Central memory CD4-positive, alpha-beta T cell (primary cell): ENCODE measurements at places on chromosomes 12 and 14.

- no peak for DNase-seq
These were observed 182.3 kb downstream of the NPAS3 start for GRCh38 chr14:33120966-33121365.

DNA sequence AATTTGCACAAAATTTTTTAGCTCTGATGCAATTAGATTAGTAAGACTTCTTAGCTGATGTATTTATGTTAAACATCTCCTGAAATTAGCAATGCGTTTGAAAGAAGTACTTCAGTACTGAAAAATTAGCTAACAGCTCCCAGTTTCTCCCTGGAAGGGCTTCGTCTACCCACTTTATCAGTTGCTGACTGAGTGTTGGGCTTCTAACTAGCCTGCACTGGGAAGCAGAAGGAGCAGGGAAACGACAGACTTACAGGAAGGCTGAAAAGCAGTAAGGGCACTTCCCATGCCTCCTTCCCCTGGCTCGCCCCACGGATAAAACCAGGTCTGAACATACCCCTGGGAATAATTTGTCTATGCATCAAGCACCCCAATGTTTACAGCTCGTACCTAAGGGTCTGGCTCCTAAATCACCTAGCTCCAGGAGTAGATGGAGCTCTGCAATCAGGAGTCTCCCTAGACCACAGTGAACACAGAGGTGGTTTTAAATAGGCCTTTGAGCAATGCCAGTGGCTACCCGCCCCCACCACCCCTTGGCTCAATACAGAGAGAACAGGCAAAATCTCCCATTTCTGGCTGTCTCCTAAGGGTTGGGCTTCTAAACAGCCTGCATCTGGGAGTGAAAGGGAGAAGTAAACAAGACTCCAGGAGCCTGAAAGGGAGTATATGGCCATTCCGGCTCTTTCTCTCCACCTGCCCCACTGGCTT is 23.7 kb downstream of the A2M start:
- DNase-seq, result no peak

- DNase-seq, result no peak
These were observed 87.9 kb upstream of the MDGA2 start for GRCh38 chr14:47763188-47763854.

- DNase-seq, result peak; percentile 53
These were observed 2.4 kb downstream of the WASHC3 start for GRCh38 chr12:102059343-102059742.

GRCh38 chr12:99847936-99848335 is 136.8 kb downstream of the ANKS1B start:
- DNase-seq, result no peak

GRCh38 chr14:36208690-36209278 is 32.3 kb upstream of the PTCSC3 start:
- DNase-seq, result no peak

GRCh38 chr12:130977743-130978095 is 24.0 kb downstream of the ADGRD1 start:
- DNase-seq, result no peak

- DNase-seq, result no peak
These were observed 75.5 kb downstream of the TMEM116 start for GRCh38 chr12:111937429-111937828.

DNA sequence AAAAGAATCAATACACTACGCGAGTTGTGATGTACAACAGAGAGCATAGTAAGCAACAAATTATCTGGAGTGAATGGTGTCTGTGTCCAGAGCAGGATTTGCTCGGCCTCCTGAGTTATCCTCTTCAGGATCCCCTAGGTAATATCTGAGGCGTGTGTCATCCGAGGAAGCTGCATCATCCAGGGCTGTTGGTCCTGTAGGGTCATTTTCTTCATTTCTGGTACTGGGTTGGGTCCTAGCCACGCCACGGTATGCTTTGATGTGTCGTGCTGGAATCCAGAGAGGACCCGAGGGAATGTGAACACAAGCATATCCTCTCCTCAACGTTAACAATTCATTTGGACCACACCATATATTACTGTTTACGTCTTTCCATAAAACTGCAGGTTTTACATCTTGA is 19.0 kb upstream of the CLEC4E start:
- no peak for DNase-seq

DNA sequence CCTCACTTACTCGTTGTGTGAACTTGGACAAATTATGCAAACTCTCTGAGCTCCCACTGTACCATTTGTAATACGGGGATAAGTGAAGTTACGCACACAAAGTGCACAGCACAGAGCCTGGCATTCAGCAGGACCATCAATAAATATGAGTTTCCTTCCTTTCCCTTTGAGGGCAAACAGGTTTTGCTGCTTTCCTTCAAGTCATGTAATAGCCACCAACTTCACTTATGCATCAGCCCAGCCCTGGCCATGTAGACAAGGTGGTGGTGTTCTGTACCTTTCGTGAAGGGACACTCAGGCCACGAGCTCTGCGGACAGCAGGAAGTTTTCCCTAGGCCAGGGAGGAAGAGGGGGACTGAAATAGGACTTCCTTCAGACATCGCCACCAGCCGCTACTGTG is 272.7 kb downstream of the CACNA1C start:
- DNase-seq, result no peak

GRCh38 chr14:73731111-73731510 is 16.9 kb upstream of the PNMA1 start:
- DNase-seq, result no peak

DNA sequence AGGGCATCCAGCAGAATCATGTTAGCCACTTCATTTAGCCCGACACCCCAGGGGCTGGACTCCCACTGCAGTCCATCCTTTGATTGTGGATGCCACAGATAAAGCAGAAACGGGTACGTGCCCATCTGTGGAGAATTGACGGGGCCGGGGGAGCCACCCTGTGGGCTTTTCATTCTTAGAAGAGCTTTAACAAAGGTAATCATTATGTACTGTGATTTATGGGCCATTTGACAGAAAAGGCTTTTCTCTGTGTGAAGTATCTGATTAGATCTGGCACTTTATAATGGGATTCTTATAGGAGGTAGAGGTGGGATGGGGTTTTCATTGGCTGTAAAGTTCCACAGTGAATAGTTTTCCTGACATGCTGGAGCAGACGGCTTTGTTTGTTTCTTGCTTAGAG is 40.4 kb downstream of the AACS start:
- DNase-seq, result no peak
